Activated CD4-positive, CD25-positive, alpha-beta regulatory T cell treated with anti-CD3 and anti-CD28 coated beads, Interleukin-2, amount 50 U/mL, for 72 hours (primary cell): ENCODE measurements at places on chromosomes 11 and 22.

GRCh38 chr22:39635719-39636118 is 65.2 kb downstream of the CACNA1I start:
- DNase-seq = no peak

DNA sequence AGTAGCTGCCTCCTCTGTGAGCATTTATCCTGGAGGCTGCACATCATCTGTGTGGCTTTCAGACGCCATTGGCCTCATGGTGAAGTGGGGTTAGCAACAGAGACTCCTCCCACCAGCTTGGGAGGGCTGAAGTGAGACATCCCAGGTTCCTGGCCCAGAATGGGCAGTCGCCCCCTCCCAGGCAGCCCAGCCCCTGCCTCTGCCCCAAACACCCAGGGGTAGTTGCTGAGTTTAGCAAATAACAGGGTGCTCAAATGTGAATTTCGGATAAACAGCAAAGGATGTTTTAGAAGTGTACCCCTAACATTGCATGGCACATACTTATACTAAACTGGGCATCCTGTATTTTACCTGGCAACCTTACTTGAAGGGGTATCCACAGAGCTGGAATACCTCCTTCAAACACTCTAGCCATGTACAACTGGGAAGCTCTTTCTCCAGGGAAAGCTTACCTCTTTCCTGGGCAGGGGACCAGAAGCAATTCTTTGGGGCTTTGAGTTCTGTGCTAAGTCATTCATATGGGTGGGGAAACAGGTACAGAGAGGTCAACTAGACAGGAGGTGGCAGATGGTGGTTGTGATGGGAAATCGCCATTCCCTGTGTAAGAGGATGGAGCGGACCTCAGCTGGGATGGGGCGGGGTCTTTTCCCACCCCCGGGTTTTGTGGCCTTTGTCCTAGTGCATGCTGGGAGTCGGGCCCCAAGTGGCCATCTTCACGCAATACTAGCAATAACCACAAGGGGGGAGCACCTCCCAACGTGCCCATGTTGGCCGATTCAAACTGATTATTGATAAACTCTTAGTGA is 19.3 kb downstream of the MTFP1 start:
- DNase-seq = peak; percentile 57

DNA sequence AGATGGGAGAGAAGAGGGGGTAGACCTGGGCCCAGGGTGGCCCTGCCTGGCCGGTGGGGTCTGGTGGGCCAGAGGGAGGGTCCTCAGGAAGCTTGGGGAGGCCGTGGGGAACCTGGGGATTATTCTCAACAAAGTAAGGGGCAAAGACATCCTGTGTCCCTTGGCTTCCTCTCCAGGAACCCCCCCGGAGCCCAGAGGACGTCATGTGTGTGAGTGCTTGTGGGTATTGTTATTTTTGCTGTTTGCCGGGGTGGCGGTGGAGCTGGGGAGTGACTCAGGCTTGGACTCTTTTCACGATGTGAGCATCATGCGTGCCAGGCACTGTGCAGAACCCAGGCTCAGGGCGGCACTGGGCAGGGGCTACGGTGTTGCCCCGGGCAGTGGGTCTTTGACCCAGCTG is 982 bp upstream of the SHANK3 start:
- DNase-seq = no peak

- no peak for DNase-seq
These were observed 9.0 kb upstream of the MS4A10 start for GRCh38 chr11:60776167-60776566.

DNA sequence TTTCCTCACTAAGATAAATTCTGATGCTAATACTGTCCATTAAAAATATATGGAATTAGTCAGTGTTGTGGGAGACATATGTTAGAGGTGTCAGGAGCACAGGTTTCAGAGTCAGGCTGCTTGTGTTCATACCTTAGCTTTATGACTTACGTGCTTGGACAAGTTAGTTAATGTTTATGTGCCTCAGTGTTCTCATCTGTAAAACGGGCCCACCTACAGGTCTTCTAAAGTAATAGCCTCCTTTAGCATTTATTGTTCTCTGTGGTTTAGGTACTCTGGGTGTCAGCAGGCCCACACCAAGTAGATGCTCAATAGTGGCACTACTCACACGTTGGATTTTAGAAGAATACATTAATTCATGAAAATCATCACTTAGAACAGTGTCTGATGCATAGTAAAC is 308.7 kb upstream of the ZC3H12C start:
- no peak for DNase-seq
